Smooth muscle cell of trachea (primary cell): ENCODE measurements at places on chromosomes 5 and 9. TPM values are rescaled to one million over a fixed set of nuclear protein-coding genes. Genes with fewer than 3 reads are reported as not detected.

C9orf43 gene
- 0.15 and 0.50 TPM in 2 replicates for total RNA-seq

FGD3 gene
- total RNA-seq: not detected in 2 replicates

PCDHGB4 gene
- total RNA-seq: 21.5 and 38.4 TPM in 2 replicates

INSL6 gene
- not detected in 2 replicates for total RNA-seq

PKD2L2 gene
- not detected in 2 replicates for total RNA-seq

TMEM250 gene
- 43.1 and 80.7 TPM in 2 replicates for total RNA-seq

PRRT1B gene
- total RNA-seq: not detected in 2 replicates

TRPM3 gene
- total RNA-seq: under 0.01 and 0.44 TPM in 2 replicates

MORN5 gene
- total RNA-seq: not detected in 2 replicates

TSLP gene
- total RNA-seq: 5.7 and 6.5 TPM in 2 replicates

ADAMTS16 gene
- 0.17 TPM in 1 of 2 replicates, not detected in the other for total RNA-seq

BAAT gene
- total RNA-seq: not detected in 2 replicates

GMCL2 gene
- total RNA-seq: under 0.01 TPM in 1 of 2 replicates, not detected in the other

ALDH7A1 gene
- 26.6 and 70.7 TPM in 2 replicates for total RNA-seq

SOHLH1 gene
- total RNA-seq: not detected in 2 replicates

MRPL22 gene
- total RNA-seq: 11.4 and 26.8 TPM in 2 replicates

GZMA gene
- not detected in 2 replicates for total RNA-seq

CSF1R gene
- under 0.01 and 0.17 TPM in 2 replicates for total RNA-seq

TMEM174 gene
- total RNA-seq: not detected in 2 replicates

LVRN gene
- 0.17 and 0.44 TPM in 2 replicates for total RNA-seq

EDIL3 gene
- 23.9 and 40.4 TPM in 2 replicates for total RNA-seq

SNCAIP gene
- under 0.01 and 0.66 TPM in 2 replicates for total RNA-seq

DNAI1 gene
- under 0.01 and 0.58 TPM in 2 replicates for total RNA-seq

HAVCR2 gene
- 1.0 and 2.2 TPM in 2 replicates for total RNA-seq

GADD45G gene
- 3.1 TPM in 1 of 2 replicates, not detected in the other for total RNA-seq

CCDC183 gene
- total RNA-seq: 0.15 and 0.33 TPM in 2 replicates

TMEM252 gene
- total RNA-seq: not detected in 2 replicates
